NB4 (cell line): ENCODE measurements at places on chromosomes 5 and 9.

- no peak for DNase-seq
Observed at GRCh38 chr5:74098941-74099340, 472.9 kb downstream of the ARHGEF28 start.

DNA sequence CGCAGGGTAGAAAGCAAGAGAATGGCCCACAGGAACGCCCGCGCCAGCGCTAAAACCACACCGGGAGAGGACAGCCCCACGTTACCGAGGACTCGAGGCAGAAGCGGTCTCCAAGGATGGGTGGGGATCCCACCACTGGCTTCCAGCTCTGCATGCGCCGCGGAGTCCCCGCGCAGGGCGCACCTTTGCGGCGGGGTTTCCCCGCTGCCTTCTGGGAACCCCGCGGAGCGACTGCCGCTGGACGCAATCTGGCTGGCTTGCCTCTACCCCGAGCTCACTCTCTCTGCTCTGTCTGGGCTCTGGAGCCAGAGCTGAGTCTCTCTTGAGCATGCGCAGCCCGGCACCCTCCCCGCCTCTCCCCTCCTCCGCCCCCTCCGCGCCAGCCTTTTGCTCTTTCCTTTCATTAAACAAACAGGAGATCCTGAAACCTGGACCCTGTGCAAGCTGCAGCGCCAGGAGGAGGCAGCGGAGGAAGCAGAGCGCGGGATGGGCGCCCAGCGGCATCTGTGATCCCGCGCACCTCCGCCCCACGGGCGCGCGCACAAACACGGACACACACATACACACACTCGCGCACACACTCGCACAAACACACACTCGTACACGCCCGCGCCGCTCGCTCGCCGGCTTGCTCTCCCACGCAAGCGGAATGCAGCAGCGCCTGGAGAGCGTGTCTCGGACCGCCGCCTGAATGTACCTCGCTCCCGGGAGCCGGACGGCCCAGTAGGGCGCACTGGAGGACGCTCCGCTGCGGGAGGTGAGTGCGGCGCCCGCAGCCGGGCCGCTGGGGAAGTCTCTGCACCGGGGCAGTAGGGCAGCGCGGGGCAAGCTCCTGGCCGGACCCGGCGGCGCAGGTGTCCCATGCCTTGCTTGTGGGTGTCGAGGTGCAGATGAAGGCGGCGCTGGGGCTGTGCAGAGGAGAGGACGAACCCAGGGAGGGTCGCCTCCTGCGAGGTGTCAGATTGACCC, at the start of gene PLPPR1:
Gene PLPPR1 (plus strand): TSS at position 382 of the 969 bp plus-strand sequence.
- DNase-seq, result no peak

DNA sequence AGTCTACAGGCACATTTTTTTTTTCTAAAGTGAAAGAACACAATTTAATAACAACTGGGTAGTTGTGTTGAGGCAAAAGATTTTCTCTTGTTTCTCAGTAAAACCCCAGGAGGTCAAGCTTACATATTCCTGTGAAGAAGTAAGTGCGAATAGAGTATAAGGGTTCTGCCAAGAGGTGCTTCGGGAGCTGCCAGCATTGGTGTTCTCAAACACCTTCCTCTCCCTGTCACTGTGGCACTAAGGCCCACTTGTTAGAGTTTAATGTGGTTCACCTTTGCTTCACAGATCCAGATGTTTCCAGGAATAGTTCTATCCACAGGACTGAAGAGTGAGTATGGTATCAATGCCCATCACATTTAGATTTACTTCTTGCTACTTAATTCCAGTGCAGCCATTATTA, 91.7 kb upstream of the C6 start:
- DNase-seq, result no peak

GRCh38 chr9:72305102-72305546, 59.9 kb downstream of the ZFAND5 start:
- DNase-seq, result peak; percentile 89

DNA sequence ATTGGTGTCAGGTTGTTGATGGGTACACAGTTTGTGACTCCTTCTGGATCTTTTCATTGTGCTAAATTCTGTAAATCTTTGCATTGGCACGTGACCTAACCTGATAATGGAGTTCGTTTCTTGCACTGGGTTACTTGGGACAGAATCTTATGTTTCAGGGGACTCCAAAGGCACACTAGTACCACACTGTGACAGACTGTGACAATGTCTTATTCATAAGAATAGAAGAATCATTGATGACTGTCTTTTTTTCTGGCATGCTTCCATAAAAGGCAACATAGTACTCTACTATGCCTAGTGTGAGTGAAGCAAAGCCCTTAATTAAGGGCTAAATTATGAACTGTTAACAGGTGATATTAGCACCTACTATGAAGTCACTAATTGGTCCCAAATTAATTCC, 35.4 kb upstream of the RICTOR start:
- DNase-seq, result no peak

DNA sequence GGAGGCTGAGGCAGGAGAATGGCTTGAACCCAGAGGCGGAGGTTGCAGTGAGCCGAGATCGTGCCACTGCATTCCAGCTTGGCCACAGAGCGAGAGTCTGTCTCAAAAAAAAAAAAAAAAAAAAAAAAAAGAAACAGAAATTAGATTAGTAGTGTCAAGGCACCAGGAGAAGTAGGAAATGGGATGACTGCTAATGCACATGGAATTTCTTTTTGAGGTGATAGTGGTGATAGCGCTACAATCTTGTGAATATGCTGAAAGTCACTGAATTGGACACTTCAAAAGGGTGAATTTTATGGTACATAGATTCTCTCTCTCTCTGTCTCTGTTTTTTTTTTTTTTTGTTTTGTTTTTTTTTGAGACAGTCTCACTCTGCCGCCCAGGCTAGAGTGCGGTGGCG, 42.1 kb upstream of the SUB1 start:
- DNase-seq, result no peak

DNA sequence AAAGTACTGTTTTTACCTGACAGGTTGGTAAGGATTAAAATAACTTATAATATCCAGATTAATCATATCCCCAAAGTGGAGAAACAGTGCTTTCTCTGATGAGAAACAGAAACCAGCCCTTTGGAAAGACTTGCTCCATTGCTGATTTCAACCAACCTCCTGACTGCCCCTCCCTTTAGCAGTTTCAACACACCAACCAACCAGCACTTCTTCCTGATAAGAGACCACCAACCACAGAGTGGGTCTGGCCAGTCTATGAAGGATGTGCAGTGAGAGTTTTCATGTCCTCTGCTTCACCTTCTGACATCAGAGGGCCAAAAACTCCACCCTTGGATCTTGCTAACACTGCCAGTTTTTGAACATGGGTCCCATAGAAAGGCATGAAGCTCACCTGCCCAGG, 28.1 kb downstream of the RIGI start:
- peak; percentile 38 for DNase-seq

DNA sequence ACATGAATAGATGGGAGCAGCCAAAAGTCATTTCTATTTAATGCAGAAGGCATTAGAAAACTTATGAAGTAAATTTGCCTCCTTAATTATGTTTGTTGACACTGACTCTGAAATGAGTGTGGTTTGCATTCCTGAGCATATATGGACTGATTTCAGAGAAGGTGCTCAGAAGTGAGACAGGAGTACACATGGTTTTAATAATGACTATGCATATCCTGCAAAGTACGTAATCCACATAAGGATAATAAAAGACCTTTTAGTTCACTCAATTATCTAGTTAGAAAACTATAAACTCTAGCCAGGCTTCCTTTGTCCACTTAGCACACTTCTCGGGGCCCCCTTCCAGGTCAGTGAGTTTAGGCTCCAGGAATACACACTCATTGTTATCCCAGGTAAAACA, 75.7 kb upstream of the SNX2 start:
- no peak for DNase-seq

- DNase-seq, result no peak
Observed at GRCh38 chr5:56080375-56081052, 85.8 kb upstream of the IL6ST start.

DNA sequence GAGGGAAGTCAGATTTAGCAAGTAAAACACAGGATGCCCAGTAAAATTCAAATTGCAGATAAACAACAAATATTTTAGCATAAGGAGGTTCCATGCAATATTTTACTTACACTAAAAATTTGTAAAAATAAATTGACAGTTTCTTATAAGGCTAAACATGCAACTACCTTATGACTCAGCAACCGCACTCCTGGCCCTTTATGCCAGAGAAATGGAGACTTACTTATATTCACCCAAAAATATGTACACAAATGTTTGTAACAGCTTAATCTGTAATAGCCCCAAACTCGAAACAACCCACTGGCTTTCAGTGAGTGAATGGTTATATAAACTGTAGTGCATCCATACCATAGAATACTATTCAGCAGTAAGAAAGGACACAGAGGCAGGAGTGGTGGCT, 28.6 kb upstream of the TRIM14 start:
- DNase-seq, result no peak

- no peak for DNase-seq
Observed at GRCh38 chr9:28922891-28923290, 1349.6 kb upstream of the C9orf72 start.

DNA sequence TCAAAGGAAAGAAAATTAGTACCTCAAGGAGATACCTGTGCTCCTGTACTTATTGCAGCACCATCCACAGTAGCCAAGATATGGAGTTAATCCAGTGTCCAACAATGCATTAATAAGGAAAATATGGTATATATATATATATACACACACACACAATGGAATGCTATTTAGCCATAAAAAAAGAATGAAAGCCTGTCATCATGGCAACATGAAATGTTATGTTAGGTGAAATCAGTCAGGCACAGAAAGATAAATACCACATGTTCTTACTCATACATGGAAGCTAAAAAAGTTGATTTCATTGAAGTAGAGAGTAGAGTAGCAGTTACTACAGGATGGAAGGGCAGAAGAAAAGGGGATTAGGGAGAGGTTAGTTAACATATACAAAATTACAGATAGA, 601.5 kb downstream of the ANXA1 start:
- no peak for DNase-seq

- no peak for DNase-seq
Observed at GRCh38 chr9:87464110-87464991, 33.3 kb upstream of the DAPK1 start.

GRCh38 chr5:177357459-177358351, at the start of gene RGS14:
Gene RGS14 (plus strand): TSS chr5:177357924. CDS start chr5:177358025, 101 bp downstream.
- DNase-seq, result peak; percentile 91

DNA sequence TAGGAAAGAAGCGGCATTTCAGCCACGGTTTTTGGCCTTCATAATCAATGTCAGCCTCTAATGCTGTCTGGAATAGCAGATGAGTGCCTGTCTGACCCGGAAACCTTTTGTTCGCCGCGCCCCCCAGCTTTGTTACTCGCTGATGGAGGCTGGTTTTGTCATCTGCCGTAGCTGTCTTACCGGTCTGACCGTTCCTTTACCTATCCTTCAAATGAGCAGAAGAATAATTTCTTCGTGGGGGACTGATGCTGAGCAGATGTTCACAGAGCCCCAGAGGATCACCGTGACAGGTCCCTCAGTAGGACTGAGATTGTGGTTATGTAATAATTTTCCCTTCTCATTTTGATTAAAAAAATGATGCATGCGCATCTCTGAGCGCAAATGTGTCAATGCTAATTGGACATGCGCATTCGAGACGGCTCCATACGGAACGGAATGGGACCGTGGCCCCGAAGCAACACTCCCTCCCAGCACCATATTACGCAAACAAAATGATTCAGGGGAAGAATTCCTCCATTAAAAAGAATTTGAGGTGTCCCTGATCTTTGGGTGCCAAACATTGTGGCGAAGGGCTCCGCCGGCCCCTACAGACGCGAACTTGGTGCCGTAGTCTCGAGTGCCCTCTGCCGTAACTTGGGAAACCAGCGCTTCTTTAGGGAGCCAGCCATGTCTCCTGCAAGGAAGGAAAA, 27.6 kb downstream of the TLX3 start:
- DNase-seq, result peak; percentile 31

DNA sequence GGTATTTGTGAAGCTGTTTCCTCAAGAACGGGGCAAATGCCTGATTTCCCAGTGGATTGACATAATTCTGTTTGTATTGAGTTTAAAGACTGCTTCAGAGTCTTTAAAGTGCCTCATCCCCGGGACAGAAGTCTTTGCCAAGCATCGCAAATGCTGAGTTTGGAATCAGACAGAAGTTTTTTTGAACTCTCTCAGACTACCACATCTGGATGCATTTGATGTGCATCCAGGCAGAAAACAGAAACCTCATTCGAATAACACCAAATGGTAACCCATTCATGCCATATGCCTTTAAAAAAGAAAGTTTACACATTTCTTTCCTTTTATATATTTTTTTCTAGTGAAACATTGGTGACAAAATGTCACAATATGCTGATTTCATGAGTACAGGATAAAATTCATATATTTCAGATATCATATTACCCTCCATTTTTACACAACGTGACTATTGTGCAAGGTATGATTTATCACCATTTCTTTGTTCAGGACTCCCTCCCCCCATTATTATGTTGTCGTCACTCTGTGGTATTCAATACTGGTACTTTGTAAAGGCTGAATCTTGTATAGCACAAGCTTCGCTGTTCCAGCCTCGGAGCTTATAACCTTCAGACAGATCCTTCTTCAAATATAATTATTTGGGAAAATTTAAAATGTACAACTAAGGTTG, 91.1 kb downstream of the ZNF608 start:
- no peak for DNase-seq

DNA sequence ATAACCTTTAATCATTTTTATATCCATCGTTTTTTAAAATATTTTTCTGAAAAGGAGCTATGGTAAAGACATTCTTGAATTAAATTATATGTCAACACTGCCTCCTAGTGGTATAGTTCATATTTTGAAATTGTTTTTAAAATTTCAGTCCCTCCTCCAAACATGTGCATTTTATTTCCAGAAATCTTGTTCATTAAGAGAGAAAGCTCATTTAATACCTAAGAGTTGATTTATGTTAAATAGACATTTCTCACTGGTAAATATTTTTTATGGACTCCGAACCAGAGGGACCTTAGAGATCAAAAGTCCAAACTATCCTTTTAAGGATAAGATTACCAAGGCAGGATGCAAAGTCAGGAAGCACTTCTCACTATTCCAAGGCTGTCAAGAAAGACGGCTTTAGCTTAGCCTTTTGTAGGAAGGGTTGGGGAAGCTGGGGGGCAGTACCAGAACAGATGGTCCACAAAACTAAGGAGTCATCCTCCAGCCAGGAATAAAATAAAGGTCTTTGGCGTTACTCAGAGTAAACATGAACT, 21.6 kb downstream of the BHMT start:
- DNase-seq, result peak; percentile 63

- no peak for DNase-seq
Observed at GRCh38 chr5:19977099-19977498, 10.9 kb downstream of the CDH18 start.

DNA sequence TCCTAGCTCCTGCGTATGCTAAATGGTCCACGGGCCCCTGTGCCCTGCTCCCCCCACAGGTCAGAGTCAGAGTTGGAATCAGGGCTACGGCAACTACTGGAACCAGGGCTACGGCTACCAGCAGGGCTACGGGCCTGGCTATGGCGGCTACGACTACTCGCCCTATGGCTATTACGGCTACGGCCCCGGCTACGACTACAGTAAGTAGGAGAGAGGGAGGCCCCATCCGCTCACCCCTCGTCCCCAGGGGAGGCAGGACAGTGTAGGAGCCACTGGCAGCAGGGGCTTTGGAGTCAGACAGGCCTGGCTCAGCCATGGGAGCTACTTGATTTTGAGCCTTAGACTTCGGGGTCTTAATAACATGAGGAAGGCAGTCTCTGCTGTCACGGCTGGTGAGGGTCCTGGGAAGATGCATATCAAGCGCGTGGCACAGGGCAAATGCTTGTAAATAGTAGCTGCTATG, 5.8 kb downstream of the HNRNPAB start:
- DNase-seq, result no peak
